ENCODE measurements at places on chromosomes 3 and 15.

- no peak for DNase-seq
These were observed 463.1 kb upstream of the NECTIN3 start for GRCh38 chr3:110608566-110608965.

DNA sequence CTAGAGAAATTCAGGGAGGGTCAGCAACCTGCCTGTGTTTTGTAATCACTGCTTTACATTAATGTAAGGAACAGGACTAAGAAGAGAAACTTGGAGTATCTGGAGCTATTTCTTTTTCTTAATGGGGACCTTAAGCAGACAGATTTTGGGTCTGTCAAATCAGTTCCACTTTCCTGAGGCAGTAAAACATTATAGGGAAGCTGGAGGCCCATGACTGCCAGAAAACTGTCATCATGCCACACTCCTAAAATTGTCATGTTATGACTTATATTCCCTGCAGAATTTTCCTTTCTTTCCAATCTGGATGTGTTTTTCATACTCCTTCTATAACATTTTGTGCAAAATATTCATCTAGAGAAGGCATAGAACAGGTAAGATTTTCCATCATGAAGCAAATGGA, 28.8 kb downstream of the DGKG start:
- DNase-seq: no peak

- DNase-seq: no peak
These were observed 1.1 kb downstream of the SEC11A start for GRCh38 chr15:84714821-84715220.

DNA sequence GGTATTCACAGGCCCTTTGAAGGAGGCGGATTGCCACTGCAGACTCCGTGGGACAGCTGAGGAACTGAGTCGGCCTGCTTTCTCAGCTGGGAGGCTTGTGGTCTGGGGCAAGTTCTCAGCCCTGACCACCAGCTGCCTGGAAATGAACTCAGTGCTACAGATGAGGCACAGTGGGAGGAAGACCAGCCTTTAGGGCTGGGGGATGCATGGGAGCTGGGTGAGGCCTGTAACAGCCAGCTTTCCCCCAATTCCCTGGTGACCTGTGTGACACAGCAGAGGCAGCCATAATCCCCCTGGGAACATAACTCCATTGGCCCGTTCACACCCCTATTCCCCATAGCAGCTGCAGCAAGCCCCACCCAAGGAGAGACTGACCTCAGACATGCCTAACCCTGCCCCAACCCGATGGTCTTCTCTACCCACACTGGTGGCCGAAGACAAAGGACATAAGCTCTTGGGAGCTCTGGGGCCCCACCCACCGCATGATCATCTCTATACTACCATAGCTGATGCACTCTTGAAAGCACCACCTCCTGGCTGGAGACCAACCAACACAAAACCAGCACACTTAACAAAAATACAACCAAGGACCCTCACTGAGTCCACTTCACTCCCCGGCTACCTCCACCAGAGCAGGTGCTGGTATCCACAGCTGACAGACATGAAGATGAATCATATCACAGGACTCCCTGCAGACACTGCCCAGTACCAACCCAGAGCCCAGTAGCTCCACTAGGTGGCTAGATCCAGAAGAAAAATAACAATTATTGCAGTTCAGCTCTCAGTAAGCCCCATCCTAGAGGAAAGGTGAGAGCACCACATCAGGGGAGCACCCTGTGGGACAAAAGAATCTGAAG, 24.9 kb downstream of the ZMAT3 start:
- DNase-seq: no peak

DNA sequence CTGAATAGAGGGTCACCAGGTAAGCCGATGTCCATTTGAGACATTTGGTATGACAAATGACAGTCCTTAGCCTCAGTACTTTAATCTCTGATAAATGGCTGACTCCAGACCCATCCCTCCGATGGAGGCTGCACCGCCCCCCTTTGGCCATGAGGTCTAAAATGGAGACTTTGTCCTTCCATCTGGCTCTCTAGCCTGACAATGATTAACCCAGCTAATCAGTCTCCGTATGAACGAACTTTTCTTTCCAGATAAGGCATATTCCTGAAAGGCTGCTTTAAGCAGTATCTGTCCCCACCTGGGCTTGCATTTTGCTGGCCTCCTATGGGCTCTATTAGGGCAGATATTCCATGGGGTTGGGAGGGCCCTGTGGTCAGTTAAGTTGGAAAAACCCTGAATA, 10.8 kb upstream of the MYZAP start:
- DNase-seq: no peak
